Endothelial cell of umbilical vein (primary cell): ENCODE measurements at places on chromosomes 6 and 20. TPM values are rescaled to one million over a fixed set of nuclear protein-coding genes. Genes with fewer than 3 reads are reported as not detected.

The SMLR1 gene
- polyA plus RNA-seq: not detected in 2 replicates

The TFAP2B gene
- polyA plus RNA-seq: not detected in 2 replicates

The VGLL2 gene
- not detected in 2 replicates for polyA plus RNA-seq

The LAMA2 gene
- 0.24 and 0.51 TPM in 2 replicates for polyA plus RNA-seq

The CLDN20 gene
- not detected in 2 replicates for polyA plus RNA-seq

The FAM83C gene
- polyA plus RNA-seq: not detected in 2 replicates

The RBBP8NL gene
- not detected in 2 replicates for polyA plus RNA-seq

The PTGIS gene
- 11.8 and 14.2 TPM in 2 replicates for polyA plus RNA-seq

The WFDC6 gene
- polyA plus RNA-seq: not detected in 2 replicates

The GJA10 gene
- polyA plus RNA-seq: not detected in 2 replicates

The HNF4A gene
- polyA plus RNA-seq: not detected in 2 replicates

The IDH3B gene
- polyA plus RNA-seq: 168 and 177 TPM in 2 replicates

The B4GALT5 gene
- 51.0 and 54.4 TPM in 2 replicates for polyA plus RNA-seq

The ARMH2 gene
- not detected in 2 replicates for polyA plus RNA-seq

The ATP6V1G2 gene
- 0.64 and 0.70 TPM in 2 replicates for polyA plus RNA-seq

The HLA-DQA2 gene
- polyA plus RNA-seq: not detected in 2 replicates

The PNPLA1 gene
- polyA plus RNA-seq: 0.05 TPM in 1 of 2 replicates, not detected in the other

The LY6G6F gene
- not detected in 2 replicates for polyA plus RNA-seq

The SUMO4 gene
- 0.08 and 0.10 TPM in 2 replicates for polyA plus RNA-seq
